ENCODE measurements at places on chromosomes 13 and 19.
A peak's percentile ranks its signal among the peaks of the same experiment; 100 is the strongest.

GRCh38 chr19:46945694-46946489 is 73.7 kb upstream of the NPAS1 start:
- DNase-seq, result no peak

- no peak for DNase-seq
Observed at GRCh38 chr13:79541426-79542049, 60.6 kb downstream of the NDFIP2 start.

DNA sequence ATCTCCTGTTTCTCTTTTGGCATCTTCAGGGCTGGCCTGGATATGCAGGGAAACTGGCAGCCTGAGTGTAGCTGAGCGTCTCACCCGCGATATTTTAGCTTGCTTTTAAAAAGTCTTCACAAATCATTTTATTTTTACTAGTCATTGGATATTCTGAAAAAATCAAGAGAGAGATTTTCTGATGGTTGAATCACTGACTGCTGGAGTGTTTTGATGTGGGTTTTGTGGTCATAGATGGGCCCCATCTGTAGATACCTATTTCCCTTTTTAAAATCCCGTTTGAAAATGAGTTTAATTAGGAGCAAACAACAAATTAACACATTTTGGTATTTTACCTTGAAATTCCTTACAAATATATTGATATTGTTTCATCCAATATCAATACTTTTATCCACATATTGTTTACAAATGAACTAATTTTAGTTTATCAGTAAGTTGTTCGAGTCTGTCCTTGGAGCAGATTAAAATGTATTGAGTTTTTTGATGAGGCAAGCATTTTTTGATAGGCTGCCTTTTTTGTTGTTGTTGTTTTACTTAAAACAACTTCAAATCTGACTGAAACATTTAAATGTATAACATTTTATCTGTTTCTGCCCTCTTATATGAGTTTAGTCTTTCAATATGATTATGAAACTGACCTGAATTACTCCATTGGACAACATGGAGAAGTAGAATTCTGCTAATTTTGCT is 21.5 kb upstream of the OXGR1 start:
- DNase-seq, result no peak

DNA sequence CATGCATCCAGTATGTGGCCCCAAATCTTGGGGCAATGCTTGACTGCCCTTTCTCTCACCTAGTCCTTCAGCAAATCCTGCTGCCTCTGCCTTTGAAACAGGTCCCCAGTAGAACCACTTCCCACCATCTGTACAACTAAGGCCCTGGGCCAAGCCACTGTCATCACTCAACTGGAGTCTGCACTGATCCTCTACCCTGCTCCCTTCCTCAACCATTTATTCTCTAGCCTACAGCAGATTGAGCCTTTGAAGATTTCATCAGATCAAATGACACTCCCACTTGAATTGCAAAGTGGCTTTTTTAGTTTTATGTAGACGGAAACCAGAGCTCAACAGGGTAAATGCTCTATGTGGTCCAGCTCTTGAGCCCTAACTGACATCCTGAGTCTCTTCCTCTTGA is 43.5 kb downstream of the ATP8A2 start:
- DNase-seq, result no peak

GRCh38 chr19:16017138-16017490 is 59.2 kb upstream of the TPM4 start:
- no peak for DNase-seq

DNA sequence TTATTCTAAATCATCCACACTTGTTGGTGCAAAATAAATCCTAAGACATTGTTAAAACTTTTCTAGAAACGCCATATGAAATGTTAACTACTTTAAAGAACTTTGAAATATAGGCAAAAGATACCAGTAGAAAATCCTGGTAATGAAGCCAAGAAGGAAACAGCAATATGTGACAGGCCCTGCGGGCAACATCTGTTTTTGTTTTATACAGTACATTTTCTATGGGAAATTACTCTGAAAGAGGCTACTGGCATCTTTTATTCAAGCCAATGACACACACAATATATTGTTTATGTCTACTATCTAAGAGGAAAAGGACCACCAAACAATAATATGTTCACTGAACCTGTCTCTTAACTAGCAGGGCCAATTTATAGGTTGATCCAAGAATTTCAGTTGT is 829.7 kb downstream of the PCDH17 start:
- no peak for DNase-seq

DNA sequence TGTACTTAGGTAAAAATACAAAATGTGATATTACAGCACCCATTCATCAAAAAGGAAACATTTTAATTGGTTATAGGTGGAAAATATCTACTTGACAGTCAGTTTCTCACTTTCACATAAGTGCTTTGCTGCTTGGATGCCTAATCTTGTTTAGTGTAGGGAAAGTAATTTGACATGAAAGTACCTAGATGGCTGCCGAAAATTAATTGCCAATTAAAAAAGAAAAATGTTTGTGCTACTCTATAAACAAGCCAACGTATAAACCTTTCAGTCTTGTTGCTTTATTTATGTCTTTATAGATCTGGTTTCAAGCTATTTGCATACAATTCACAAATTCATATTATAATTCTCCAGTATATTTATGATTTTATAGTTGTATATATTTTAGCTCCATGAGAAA is 729.9 kb downstream of the DACH1 start:
- DNase-seq, result no peak

DNA sequence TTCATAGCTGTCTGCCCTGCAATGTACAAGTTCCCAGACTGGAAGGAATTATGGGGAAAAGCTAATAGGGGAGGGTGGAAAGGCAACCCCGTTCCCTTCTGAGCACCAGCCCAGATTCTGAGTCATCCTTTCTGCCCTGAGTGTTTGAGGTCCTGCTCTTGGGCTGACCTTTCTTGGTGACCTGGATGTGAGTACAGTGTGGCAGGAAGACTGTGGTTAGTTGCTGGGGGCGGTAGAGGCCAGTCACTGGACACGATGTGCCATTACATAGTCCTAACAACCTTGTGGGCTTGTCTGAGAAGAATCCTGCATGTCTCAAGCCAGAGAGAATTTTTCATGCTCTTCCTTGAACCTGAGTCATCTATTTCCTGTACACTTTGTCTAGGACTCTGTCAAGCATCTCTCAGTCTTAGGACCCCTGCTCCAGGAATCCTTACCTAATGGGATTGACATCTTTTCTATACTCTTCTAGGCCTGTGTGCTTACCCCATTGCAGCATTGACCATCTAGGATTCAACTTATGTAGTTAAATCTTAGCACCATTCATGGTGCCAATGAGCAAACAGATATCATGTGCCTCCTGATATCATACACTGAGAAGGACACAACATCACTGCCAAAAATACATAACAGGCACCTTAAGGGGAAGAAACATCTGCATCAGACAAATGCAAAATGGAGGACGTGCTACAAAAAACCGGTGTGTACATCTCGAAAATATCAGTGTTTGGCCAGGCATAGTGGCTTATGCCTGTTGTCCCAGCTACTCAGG is 8.1 kb upstream of the ANGPTL4 start:
- DNase-seq, result no peak

DNA sequence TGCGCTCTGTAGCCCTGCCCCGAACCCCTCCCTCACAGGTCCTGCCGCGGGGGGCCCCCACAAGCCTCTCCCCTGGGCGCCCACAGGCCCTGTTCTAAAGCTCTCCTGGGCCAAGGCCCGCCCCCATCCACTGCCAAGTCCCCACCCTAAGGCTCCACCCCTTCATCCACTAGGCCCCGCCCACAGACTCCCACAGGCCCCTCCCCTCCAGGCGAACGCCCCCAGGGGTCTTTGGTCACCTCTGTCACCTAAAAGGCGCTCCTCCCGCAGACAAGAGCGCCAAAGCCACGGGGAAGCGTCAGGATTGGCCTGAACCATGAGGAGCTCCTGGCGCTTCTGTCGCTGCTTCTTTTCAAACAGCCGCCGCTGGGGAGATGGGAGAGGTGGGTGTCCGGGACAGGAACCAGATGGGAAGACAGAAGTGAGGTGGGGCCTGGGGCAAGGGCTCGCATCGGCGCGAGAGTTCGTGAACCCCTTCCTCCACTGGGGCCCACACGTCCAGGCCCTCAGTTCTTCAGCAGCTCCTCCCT is 2.3 kb downstream of the TULP2 start:
- peak; percentile 87 for DNase-seq

GRCh38 chr13:30802501-30802900 is 67.2 kb downstream of the ALOX5AP start:
- no peak for DNase-seq

GRCh38 chr13:31880851-31881494 is 141.6 kb downstream of the RXFP2 start:
- DNase-seq, result no peak

GRCh38 chr19:16671652-16672274 is 10.8 kb downstream of the TMEM38A start:
- DNase-seq, result no peak

GRCh38 chr13:98846521-98846920 is 94.0 kb upstream of the SLC15A1 start:
- no peak for DNase-seq

- DNase-seq, result no peak
Observed at GRCh38 chr19:17156296-17156946, 58.7 kb upstream of the USE1 start.

DNA sequence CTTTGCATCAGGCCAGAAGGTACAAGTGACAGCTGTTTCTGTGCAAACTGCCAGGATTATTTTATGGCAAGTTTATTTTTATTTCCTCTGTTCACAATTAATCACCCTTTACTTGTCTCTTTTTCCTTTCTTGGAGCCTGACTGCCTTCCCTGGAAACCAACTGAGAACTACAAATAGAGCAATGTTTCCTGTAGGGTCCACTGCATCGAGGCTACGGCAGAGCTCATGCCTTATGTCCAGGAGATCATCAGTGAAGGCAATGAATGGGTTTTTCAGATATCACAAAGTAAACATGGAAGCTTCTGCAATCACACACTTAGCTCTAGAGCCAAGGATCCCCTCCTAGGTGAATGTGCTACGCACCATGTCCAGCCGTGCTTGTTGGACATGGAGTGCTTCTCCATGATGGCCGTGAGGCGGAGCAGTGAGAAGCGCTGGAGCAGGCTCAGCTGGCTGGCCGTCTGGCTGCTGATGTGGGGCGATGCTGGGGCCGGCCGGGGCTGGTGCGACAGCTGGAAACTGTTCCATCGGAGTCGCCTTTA is 110.9 kb downstream of the KL start:
- no peak for DNase-seq

DNA sequence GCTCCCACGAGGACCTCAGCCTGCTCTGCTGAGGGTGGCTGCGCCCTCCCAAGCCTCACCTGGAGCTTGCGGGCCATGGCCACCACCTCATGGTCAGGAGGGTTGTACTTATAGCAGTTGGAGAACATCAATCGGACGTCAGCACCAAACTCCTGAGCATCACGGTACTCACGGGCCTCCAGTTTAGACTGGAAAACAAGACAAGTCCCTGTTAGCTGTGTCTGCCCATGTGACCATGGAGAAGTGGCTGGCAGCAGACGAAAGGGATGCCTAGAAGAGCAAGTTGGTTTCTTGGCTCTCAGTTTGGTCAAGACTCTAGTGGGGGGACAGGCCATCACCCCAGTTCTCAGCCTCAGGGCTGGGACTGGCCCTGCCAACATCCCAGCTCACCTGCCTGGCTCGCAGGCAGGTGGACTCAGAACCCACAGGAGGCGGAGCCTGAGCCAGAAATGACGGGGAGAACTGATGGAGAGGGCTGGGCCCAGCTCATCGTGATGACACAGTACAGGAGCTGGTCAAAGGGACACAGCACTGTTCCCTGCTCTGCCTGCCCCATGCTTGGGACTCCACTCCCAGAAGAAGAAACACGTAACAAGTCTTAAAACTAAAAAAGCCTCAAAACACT is 31.2 kb upstream of the EPHX3 start:
- DNase-seq, result no peak

DNA sequence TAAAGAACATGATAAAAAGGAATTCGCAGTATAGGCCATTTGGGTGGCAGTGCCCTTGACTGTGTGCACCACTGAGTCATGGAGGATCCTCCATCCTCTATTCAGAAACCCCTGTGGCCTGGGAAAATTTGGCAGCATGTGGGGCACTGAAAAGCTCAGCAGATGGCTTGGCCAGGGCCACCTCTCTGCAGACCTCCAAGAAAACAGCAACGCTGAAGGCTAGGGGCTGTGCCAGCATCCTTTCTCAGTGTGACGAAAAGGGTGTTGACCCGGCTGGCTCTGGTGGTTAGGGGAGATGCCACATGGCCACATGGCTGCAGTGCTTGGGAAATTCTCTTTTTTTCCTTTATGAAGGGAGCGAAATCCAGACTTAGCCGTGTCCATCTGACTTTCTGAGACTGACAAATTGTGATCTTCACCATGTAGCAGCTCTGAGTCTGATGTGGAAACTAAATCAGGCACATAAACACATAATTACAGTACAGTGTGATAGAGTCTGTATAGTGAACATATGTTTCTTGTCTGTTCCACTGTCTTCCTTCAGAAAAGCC is 178.0 kb downstream of the KCTD12 start:
- no peak for DNase-seq

DNA sequence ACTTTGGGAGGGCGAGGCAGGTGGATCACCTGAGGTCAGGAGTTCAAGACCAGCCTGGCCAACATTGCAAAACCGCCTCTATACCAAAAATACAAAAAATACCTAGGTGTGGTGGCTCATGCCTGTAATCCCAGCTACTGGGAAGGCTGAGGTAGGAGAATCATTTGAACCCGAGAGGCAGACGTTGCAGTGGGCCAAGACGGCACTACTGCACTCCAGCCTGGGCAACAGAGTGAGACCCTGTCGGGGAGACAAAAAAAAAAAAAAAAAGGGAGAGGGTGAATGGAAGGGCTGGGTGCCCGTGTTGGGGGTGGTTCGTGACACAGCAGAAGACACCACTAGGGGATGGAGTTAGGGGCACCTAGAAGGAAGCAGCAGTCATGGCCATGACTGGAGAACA is 10.8 kb downstream of the CFD start:
- DNase-seq, result no peak

DNA sequence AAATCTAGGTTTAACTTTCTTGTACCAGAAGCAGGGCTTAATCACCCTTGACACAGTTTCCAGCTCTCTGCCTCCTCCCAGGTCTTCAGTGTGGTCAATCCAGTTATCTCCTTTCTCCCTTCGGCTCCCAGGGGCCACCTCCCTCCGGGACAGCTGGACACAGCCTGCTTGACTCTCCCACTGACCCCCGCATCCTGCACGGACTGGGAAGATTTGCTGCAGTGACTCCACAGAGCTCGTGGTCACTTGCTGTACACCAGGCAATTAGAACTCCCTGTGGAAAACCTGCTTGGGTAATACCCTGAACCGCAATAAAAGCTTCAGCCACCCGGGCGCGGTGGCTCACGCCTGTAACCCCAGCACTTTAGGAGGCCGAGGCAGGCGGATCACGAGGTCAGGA is 116.5 kb downstream of the NUFIP1 start:
- DNase-seq, result no peak

DNA sequence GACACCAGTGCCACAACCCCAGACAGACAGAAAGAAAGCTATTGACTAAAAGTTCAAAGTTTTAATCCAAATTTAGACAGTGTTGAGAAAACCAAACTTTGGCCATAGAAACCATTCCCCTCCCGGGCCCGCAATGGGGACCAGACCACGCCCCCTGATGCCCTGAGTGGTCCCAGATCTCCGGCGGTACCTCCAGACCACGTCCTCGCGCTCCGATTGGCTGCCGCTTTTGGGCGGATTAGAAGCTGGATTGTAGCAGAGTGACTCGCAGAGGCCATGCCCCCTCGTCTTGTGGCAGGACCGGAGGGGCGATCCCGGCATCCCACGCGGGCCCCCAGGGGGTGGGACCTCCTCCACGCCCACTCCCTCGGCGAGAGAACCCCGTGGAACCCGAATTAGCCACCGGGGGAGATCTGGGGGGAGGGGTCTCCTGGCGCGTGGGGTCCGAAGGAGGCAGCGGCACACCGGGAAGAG is 797 bp upstream of the HSD17B14 start:
- peak; percentile 97 for DNase-seq

- no peak for DNase-seq
Observed at GRCh38 chr13:24613755-24614154, 66.5 kb upstream of the ATP12A start.

- DNase-seq, result no peak
Observed at GRCh38 chr13:76035711-76036110, 399.6 kb downstream of the LMO7 start.

Measured in ecto neural progenitor cell (in vitro differentiated cells).